ENCODE measurements at places on chromosomes 7 and 10. TPM values are rescaled to one million over a fixed set of nuclear protein-coding genes. Genes with fewer than 3 reads are reported as not detected.

DNA sequence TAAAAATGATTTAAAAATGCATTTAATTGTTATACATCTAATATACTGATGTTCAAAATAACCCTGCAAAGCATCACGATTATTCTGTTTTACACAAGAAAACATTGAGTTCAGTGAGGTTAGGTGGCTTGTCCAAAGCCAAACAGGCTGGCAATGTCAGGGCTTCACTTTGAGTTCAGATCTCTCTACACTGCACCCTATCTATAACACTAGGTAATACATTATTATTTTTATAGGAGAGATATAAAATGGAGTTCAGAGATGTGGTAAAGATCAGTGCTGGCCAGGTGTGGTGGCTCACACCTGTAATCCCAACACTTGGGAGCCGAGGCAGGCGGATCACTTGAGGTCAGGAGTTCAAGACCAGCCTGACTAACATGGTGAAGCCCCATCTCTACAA lies 165.9 kb upstream of the MYO3A start:
- no peaks in the 10 kb centered on the region for H3K36me3 ChIP-seq
- H3K27ac ChIP-seq = no peak overlapping the region
- H3K4me3 ChIP-seq = no peak overlapping the region

DNA sequence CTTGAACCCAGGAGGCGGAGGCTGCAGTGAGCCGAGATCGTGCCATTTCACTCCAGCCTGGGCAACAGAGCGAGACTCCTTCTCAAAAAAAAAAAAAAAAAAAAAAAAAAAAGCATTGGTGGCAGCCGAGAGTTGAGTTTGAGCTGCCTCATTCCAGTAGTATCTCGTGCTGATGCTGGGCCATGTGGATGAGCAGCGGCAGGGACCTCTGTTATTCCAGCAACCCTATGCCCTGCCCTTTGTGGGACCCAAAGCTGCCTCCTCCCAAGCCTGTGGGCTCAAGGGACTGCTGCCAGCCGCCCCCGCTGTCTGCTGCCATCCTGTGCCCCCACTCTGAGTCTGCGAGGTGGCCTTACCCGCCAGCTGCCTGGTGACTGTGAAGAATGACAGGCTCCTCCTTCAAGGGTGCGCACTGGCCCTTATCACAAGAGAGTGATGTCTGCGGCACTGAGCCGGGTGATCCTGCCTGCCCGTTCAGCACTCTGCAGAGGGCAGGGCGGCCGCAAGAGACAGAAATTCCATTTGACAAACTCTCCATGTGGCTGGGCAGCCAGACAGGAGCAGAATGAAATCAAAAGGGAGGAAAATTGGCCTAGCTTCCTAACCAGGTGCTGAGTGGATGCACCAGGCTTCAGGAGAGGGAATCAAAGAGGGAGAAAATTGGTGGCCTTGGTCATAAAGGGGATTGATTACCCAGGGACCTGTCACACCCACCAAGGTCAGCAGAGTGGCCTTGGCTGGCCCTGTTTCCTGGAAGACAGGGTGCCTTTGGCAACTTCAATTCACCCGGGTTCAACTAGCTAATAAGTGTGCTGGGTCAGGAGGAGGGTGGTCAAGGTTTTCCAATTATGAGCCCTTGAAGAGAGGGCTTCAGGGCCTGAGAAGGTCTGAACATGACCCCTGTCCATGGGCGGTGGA lies 65.3 kb upstream of the ZMIZ1 start:
- no peak overlapping the region for H3K27ac ChIP-seq
- no peaks in the 10 kb centered on the region for H3K36me3 ChIP-seq
- no peak for DNase-seq
- H3K4me3 ChIP-seq = no peak overlapping the region
- peaks cover 4% of the 10 kb centered on the region for H3K4me1 ChIP-seq

GRCh38 chr10:21202776-21203462 lies 305.8 kb upstream of the NEBL start:
- H3K4me1 ChIP-seq = no peaks in the 10 kb centered on the region
- no peak overlapping the region for H3K4me3 ChIP-seq
- no peak overlapping the region for H3K27ac ChIP-seq
- DNase-seq = no peak

- H3K36me3 ChIP-seq = peaks cover 79% of the 10 kb centered on the region
- DNase-seq = no peak
- H3K27ac ChIP-seq = peak overlapping the region; percentile 88
- no peak overlapping the region for H3K4me3 ChIP-seq
- H3K27me3 ChIP-seq = no peaks in the 10 kb centered on the region
These were observed 183.2 kb downstream of the RTKN2 start for GRCh38 chr10:62085404-62085803.

DNA sequence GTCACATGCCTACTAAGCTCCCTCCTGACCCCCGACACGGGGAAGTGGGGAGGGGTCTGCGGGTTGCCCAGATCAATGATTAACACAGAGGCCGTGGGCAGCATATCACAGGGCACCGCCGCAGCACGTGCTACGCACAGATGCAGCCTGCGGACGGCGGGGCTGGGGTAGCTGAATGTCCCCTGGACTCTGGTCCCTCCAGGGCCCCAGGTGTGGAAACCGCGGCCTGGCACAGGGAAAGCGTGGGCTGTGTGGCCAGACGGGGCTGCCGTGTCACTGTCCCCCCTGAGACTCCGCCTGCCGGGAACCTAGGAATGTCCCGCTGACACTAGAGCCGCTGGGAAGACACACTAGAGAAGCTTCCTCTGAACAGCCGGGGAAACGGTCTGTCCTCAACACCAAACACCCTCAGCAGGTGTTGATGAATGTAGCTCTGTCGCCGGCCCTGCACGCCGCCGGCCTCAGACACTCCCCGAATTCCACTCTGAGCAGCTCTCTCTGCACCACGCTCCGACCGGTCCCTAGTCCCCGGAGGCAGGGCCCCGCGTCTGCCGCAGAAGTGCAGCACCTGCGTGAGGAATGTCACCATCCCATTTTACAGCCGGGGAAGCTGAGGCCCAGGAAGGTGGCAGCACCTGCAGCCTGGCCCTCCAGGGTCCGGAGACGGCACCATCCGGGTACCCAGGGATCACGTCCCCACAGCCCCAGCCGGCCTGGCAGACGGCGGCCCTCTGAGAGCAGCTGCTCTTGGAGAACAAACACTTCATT lies 33.4 kb upstream of the PDGFA start:
- no peaks in the 10 kb centered on the region for H3K4me1 ChIP-seq
- no peak overlapping the region for H3K27ac ChIP-seq
- H3K36me3 ChIP-seq = peaks cover 5% of the 10 kb centered on the region
- H3K4me3 ChIP-seq = no peak overlapping the region
- DNase-seq = no peak

DNA sequence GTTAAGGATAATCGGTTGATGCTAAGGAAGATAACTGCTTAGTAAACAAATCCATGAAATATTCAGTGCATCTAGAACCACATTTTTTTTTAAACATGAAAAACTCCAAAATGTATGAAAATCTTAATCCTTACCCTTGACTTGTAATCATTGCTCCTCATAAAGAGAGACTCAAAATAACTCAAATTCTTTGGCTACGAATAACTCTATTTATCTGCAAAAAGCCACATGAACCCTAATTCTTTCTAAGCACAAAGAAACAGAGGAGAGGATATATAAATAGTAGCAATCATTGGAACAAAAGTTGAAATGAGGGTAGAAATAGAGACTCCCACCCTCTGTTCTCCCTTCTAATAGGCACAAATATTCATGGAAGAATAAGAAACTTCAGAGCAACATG lies 40.2 kb downstream of the ANK3 start:
- no peaks in the 10 kb centered on the region for H3K36me3 ChIP-seq
- DNase-seq = no peak
- no peaks in the 10 kb centered on the region for H3K27me3 ChIP-seq
- H3K4me1 ChIP-seq = no peaks in the 10 kb centered on the region

DNA sequence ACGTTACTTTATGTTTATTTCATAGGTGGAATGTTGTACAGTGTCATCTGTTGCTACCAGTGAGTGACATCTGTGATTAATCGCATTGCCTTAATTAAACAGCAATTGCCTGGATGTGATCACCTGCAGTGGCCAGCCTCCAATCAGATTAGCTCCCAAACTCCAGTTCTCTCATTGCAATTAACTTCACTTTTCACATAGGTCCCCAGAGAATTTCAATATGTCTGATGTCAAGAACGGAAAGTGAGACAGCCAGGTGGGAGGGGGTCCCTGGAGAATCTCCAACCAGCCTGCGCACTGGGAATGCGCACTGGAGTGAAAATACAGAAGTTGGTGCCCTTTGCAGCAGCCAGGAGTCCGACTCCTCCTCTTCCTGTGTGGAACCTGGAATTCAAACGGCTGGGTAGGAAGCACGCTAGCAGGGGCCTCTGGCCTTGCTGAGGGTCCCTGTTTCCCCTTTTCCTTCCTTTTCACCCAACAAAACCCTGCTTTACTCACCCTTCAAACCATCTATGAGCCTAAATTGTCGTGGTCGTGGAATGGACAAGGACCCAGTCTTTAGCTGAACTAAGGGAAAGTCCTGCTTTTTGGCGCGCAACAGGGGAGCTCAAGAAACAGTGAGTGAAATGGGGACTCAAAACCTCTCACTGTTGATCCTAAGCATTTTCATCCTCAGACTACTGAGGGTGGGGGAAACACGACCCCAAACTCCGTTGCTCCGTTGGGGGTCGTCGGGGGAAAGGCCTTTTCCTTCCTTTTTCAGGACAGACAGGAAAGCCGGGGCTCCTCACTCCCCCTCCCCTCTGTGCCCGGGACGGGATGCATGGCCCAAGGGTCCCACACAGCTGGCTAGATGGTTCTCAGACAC lies 1355.5 kb upstream of the LRRTM3 start:
- peaks cover 1% of the 10 kb centered on the region for H3K27me3 ChIP-seq
- no peak overlapping the region for H3K27ac ChIP-seq
- H3K4me1 ChIP-seq = no peaks in the 10 kb centered on the region
- DNase-seq = no peak
- no peak overlapping the region for H3K4me3 ChIP-seq
- no peaks in the 10 kb centered on the region for H3K36me3 ChIP-seq

GRCh38 chr7:128941946-128942526 lies 4.3 kb downstream of the IRF5 start:
- H3K27me3 ChIP-seq = peaks cover 3% of the 10 kb centered on the region
- no peak overlapping the region for H3K4me3 ChIP-seq
- H3K27ac ChIP-seq = no peak overlapping the region

- peaks cover 52% of the 10 kb centered on the region for H3K4me1 ChIP-seq
- H3K27me3 ChIP-seq = no peaks in the 10 kb centered on the region
- peak; percentile 70 for DNase-seq
- no peak overlapping the region for H3K4me3 ChIP-seq
- no peaks in the 10 kb centered on the region for H3K36me3 ChIP-seq
- no peak overlapping the region for H3K27ac ChIP-seq
These were observed 23.6 kb downstream of the ST8SIA6 start for GRCh38 chr10:17430647-17431355.

- H3K4me1 ChIP-seq = no peaks in the 10 kb centered on the region
- H3K27me3 ChIP-seq = peaks cover 4% of the 10 kb centered on the region
- H3K27ac ChIP-seq = no peak overlapping the region
- H3K4me3 ChIP-seq = no peak overlapping the region
- H3K36me3 ChIP-seq = no peaks in the 10 kb centered on the region
- no peak for DNase-seq
These were observed 127.5 kb downstream of the TMEM178B start for GRCh38 chr7:141201145-141201885.

GRCh38 chr7:113044394-113044793 lies 42.2 kb downstream of the GPR85 start:
- H3K4me1 ChIP-seq = no peaks in the 10 kb centered on the region
- no peak overlapping the region for H3K27ac ChIP-seq
- no peaks in the 10 kb centered on the region for H3K36me3 ChIP-seq

DNA sequence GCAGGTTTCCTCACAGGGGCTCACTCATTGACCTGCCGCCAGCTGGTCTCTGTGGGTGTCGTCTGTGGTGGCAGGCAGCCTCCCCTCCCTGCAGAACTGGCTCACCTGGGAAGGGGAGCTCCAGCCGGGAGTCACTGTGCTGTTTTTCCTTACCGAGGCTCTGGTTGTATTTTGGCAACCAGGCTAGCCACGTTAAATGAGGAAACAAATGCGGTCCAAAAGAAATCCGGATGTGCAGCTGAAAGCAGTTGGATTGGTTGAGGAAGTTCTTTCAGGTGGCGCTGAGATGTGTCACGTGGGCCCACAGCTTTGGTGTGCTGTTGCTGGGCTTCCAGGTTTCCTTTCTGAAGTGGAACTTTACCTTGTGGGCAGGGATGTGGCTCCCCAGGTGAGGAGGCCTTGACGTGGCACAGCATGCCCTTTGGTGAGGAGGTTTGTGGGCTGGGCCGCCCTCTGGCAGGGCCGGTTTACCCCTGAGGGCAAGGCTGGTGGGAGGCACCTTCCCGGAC lies 14.2 kb downstream of the MTURN start:
- no peaks in the 10 kb centered on the region for H3K4me1 ChIP-seq
- no peaks in the 10 kb centered on the region for H3K27me3 ChIP-seq
- H3K4me3 ChIP-seq = no peak overlapping the region
- DNase-seq = peak; percentile 51

GRCh38 chr7:6516387-6516983 lies 34.8 kb downstream of the GRID2IP start:
- no peaks in the 10 kb centered on the region for H3K27me3 ChIP-seq
- H3K4me3 ChIP-seq = peak overlapping the region; percentile 61
- peaks cover 6% of the 10 kb centered on the region for H3K4me1 ChIP-seq
- no peak overlapping the region for H3K27ac ChIP-seq
- H3K36me3 ChIP-seq = no peaks in the 10 kb centered on the region

GRCh38 chr7:16921644-16922257 lies 40.0 kb upstream of the AGR3 start:
- no peak for DNase-seq
- no peak overlapping the region for H3K27ac ChIP-seq
- H3K27me3 ChIP-seq = no peaks in the 10 kb centered on the region
- H3K36me3 ChIP-seq = no peaks in the 10 kb centered on the region
- no peak overlapping the region for H3K4me3 ChIP-seq
- peaks cover 9% of the 10 kb centered on the region for H3K4me1 ChIP-seq

GRCh38 chr10:31927884-31928548 lies 615 bp downstream of the ARHGAP12 start:
- no peaks in the 10 kb centered on the region for H3K27me3 ChIP-seq
- peaks cover 48% of the 10 kb centered on the region for H3K4me1 ChIP-seq
- no peaks in the 10 kb centered on the region for H3K36me3 ChIP-seq
- peak overlapping the region; percentile 81 for H3K4me3 ChIP-seq
- peak; percentile 67 for DNase-seq

Gene LRRTM3
- total RNA-seq = not detected

Gene CYP3A4
- not detected for total RNA-seq

Gene SMKR1
- total RNA-seq = 1.5 TPM

Gene ARL3
- 10.1 TPM for total RNA-seq

Gene COL28A1
- not detected for total RNA-seq

Data from activated CD4-positive, alpha-beta memory T cell treated with anti-CD3 and anti-CD28 coated beads for 36 hours (primary cell).